ENCODE measurements at places on chromosomes 4 and X.

DNA sequence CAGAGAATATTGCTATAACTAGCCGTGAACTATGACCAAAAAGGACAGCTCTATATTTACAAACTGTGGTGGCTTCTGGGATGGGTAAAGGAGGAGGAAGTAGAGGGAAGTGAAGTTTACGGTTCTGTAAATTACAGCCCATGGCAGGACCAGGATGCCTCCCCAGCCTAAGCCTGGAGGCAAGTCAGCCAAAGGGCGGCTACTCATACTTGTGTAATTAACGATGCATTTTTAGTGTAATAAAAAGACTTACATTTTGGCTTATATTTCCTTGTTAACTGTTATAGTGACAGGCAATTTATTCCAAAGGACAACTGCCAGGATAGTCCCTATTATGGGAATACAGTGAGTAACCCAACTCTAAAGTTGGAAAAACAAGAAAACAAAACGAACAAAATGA, 139.9 kb upstream of the OTUD4 start:
- no peak for DNase-seq

- DNase-seq: no peak
These were observed 136.4 kb downstream of the ADGRL3 start for GRCh38 chr4:61336488-61336887.

- DNase-seq: peak; percentile 35
These were observed 66.0 kb upstream of the C4orf54 start for GRCh38 chr4:99723612-99724011.

DNA sequence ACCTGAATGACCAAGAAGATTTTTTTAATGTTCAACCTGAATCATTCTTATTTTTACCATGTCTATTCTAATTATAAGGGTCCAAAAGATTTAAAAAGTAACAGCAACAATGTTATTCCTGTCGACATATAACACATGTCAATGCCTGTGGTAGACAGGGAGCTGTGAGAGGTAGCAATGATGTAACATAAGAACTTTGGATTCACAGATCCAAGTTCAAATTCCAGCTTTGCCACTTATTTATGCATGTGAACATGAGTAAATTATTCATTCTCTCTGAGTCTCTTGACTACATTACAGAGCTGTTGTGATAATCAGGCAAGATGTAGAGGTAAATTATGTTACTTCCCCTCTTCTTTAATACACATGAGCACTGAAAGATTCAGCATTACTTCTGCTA, 54.5 kb downstream of the KLHL8 start:
- no peak for DNase-seq

- DNase-seq: no peak
These were observed 1742.8 kb downstream of the PCDH7 start for GRCh38 chr4:32462944-32463343.

DNA sequence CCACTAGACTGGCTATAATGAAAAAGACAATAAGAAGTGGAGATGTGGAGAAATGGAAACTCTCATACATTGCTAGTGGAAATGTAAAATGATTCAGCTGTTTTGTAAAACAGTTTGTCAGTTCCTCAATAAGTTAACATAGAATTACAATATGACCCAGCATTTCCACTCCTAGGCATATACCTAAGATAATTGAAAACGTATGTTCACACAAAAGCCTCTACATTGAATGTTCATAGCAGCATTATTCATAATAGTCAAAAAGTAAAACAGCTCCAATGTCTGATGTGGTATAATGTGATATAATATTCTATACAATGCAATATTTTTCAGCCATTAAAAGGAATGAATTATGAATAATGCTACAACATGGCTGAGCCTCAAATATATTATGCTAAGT, 10.2 kb downstream of the EDA start:
- no peak for DNase-seq

DNA sequence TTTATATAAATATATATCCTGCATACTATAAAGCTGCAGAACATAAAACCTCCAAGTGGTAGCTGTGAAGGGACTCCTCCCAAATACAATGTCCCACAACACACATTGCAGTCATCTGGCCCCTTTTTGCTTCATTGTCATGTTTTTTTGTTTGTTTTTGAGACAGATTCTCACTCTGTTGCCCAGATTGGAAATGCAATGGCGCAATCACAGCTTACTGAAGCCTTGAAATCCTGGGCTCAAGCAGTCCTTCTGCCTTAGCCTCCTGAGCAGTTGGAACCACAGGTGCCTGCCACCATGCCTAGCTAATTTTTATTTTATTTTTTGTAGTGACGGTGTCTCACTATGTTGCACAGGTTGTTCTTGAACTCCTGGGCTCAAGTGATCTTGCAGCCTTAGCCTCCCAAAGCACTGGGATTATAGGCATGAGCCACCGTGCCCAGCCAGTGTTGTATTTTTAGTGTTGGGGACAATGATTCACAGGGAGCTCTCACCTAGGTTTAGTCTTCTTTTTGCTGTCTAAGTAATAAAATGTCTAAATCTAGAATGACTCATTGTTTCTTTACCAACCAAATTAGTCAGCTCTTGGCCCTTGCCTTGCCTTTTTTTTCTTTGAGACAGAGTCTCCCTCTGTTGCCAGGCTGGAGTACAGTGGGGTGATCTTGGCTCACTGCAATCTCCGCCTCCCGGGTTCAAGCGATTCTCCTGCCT, 24.0 kb upstream of the XIAP start:
- no peak for DNase-seq

DNA sequence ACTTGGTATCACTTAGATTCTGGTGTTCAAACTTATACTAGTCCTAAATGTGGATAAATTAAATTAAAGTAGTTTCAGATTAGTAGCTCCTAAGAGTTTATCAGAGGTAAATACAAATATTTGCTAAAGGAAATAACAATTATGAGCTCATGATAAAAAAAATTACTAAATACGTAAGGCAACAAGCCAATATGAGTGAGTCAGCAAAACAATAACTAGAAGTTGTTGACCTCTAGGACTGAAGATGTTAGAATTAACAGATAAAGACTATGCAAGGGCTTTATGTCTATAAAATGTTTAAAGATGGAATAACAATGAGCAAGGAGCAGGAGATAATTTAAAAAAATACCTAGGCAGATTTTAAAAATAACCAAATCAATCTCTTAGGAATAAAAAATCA, 195.8 kb downstream of the CLCN4 start:
- no peak for DNase-seq

DNA sequence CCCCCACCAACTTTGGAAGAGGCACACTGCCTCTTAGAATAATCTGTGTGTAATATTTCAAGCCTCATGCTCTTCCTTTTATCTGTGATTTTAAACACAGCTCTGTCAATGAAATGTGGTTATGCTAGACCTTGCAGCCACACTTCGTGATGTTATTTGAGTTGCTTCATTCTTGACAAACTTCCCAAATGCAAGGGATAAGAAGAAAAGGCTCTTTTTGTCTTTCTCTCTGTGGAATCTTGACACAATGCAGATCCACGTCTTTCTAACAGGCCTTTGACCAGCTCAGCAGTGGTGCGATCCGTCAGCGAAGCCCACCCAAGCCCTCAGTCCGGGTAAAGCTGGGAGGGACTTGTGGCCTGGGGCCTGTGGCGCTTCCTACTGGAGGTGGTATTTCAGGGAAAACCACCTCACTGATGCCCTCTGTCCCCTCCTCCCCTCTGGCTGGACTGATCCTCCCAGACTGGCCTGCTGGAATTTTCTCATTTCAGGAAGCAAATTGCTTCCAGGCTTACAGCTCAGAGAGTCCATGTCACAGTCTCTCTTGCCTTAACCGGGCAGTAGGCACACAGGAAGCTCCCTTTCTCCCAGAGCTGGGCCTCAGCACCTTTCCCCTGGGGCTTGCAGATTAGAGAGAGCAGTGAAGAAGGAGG, 19.5 kb upstream of the CCKAR start:
- no peak for DNase-seq

DNA sequence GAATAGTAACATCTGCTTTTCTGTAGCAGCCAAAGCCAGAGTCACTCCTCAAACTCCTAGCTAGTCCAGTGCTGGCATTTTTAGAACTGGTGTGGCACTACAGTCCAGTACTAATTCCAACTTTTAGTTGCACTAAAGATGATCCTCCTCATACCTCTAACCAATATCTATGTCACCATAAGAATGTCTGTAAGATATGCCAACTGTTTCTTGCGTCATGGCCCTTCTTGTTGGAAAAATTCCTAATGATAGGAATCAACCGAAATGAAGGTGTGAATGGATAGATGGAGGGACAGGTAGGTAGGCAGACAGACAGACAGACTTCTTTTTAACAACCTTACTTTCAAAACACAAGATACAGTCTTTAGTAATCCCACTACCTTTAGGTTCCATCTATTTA, 74.6 kb upstream of the PRSS48 start:
- no peak for DNase-seq

- DNase-seq: no peak
These were observed 6.3 kb downstream of the GSTCD start for GRCh38 chr4:105714932-105715331.

DNA sequence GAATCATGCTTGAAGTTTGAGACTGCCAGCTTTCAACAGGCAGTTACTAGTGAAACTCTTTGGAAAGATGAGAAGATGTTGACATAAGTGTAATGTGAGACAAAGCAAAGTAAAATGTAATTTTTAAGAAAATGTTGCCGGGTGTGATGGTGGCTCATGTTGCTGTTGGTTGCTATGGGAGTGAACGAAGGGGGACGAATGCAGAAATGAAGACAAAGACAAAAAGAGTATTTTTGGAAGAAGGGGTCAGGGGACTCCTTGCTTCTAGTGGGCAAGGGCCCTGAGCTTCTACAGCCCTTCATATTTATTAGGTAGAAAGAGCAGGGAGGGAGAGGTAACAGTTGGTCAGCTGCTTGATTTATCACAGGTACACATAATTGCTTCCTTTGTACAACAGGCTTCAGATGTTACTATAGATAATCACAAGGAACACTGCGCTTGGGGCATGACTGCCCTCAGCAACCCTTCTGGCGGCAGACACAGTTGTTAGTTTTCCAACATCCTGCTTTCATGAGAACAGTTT, 11.9 kb upstream of the UGDH start:
- DNase-seq: no peak

DNA sequence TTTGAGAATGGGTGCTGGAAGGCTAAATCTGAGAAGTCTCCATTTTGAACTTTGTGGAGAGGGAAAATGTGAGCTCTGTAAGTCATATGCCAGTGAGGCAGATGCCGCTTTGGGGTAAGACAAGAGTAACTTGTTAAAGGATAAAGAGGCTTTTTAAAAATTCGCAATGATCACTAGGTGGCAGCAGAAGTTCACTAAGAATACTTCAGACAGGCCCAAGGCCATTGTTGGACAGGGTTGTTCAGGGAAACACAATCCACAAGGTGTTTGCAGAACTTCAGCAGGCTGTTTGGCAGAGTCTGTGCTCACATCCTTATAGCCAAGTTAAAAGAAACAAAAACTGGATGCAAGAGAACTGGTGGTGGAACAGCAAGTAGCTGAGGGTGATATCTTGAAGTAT, 13.7 kb upstream of the PIGA start:
- no peak for DNase-seq

GRCh38 chr4:132344924-132345828, 803.9 kb upstream of the PCDH10 start:
- no peak for DNase-seq

DNA sequence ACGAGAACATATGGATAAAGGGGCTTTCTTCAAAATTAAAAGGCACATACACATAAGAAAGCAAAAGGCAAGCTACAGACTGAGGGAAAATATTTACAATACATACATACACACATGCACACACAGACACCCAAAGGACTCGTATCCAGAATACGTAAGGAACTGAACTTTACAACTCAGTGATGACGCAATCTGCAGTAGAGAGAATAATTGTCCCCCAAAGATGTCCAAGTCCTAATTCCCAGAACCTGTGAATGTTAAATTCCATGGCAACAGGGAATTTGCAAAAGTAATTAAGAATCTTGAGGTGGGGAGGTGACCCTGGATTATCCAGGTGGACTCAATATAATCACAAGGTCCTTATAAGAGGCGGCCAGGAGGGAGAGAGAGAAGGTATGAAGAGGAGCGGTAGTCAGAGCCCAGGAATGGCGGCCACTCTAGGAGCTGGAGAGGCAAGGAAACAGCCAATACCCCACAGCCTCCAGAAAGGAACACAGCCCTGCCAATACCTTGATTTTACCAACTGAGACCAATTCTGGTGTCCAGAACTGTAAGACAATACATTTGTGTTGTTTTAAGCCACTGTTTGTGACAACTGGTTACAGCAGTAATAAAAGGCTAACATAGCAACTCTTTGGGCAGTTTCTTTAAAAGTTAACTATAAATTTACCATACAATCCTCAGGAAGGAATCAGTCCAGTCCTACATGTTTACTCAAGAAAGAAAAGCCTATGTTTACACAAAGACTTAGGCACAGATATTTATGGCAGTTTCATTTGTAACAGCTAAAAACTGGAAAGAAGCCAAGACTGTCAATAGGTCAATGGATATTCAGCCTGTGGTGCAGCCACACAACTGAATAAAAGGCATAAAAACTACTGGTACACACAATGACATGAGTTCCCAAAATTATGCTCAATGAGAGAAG, 27.3 kb upstream of the STS start:
- DNase-seq: no peak

- DNase-seq: no peak
These were observed 157.7 kb upstream of the STS start for GRCh38 chrX:6989858-6990257.

- DNase-seq: no peak
These were observed 93.2 kb upstream of the FAM47B start for GRCh38 chrX:34849371-34849770.

GRCh38 chr4:55021214-55021613, 104.2 kb downstream of the KDR start:
- no peak for DNase-seq

DNA sequence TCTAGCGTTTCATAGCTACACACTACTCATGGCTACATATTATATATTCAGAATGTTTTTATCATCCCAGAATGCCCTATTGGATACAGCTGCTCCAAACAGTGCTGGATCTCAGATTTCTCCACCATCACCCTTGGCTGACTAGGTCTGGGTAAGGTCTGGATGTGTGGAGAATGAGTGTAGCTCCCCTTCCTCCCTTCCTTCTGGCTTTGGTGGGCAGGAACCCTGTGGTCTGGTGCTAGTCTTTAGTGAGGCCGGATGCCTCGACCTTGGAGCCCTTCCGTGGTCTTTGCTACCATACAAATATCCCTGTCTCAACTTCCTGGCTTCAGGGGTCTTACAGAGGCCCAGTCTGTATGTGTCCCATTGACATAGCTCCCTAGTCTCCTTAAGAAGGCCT, 52.1 kb upstream of the KDR start:
- DNase-seq: no peak

GRCh38 chrX:152912106-152912505, 14.2 kb downstream of the ZNF185 start:
- DNase-seq: no peak

DNA sequence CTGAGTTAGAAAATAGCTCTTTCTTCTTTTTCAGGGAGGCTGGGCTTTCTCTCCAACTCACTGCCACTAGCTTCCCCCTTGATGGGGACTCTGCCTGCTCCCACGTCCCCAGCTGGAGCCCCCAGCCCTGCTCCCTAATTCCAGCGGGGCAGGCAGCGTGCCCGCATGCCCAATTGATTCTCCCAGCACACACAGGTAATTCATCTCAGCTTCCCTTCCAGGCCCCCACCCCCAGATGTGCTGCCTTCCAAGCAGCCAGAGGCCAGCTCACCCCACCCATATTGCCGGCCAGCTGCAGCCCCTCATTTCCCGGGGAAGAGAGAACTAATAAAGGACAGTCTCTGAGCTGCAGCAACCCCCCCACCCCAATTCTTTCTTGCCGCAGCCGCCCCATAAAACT, 69.8 kb downstream of the EFNB1 start:
- DNase-seq: no peak
